NCI-H1417 (cell line): ENCODE measurements at places on chromosomes 3 and 15.

DNA sequence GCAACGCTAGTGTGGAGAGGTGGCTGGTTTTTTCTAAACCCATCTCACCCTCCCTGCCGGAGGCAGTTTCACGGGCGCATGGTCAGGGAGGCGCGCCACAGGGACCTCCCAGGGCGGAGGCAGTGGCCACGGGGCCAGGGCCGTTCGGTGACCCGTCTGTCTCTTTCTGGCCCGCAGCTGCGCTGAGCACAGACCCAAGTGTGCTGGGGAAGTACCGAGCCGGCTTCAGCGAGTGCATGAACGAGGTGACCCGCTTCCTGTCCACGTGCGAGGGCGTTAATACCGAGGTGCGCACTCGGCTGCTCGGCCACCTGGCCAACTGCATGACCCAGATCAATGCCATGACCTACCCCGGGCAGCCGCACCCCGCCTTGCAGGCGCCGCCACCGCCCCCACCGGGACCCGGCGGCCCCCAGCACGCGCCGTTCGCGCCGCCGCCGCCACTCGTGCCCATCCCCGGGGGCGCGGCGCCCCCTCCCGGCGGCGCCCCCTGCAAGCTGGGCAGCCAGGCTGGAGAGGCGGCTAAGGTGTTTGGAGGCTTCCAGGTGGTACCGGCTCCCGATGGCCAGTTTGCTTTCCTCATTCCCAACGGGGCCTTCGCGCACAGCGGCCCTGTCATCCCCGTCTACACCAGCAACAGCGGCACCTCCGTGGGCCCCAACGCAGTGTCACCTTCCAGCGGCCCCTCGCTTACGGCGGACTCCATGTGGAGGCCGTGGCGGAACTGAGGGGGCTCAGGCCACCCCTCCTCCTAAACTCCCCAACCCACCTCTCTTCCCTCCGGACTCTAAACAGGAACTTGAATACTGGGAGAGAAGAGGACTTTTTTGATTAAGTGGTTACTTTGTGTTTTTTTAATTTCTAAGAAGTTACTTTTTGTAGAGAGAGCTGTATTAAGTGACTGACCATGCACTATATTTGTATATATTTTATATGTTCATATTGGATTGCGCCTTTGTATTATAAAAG lies 1.8 kb downstream of the HES1 start:
- peak; percentile 28 for DNase-seq

GRCh38 chr15:29410338-29410737 lies 140.7 kb upstream of the NSMCE3 start:
- no peak for DNase-seq

- no peak for DNase-seq
These were observed 10.4 kb upstream of the HDC start for GRCh38 chr15:50275908-50276307.

DNA sequence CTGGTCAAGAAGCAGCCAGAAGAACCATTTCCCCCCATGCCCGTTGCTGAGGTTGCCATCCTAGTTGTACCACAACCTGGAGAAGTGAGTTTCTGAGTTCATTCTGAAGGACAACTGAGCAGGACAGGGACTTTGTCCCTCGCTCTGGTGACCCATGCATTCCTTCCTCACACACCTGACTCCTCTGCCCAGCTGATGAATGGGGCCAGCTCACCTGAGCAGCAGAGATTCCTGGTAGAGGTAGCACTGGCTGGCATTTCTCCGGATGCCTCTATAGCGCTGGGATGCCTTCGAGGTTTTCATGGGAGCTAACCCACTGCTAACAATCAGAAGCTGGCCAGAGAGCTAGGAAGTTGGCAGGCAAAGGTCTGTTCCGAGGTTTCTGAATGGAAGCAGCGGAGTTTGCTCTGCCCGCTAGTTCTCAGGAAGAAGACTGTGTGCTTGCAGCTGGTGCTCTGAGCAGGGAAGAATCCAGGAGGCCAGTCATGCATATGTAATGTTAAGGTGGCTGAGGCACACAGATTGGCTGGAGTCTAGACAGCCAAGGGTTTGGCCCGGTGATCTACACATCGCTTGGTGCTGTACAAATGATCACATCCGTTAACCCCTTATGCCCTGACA lies at the start of gene TMC3:
TSS of gene TMC3 (minus strand) at position 439 of the 621 bp plus-strand sequence. CDS start at position 303, 136 bp downstream.
- no peak for DNase-seq

DNA sequence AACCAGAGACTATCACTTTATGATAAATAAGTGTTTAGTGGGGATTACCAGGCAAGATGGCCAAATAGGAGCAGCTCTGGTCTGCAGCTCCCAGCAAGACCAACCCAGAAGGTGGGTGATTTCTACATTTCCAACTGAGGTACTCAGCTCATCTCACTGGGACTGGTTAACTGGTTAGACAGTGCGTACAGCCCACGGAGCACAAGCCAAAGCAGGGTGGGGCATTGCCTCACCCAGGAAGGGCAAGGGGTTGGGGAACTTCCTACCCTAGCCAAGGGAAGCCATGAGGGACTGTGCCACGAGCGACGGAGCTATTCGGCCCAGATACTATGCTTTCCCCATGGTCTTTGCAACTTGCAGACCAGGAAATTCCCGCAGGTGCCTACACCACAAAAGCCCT lies 171.0 kb downstream of the CTNNB1 start:
- no peak for DNase-seq

DNA sequence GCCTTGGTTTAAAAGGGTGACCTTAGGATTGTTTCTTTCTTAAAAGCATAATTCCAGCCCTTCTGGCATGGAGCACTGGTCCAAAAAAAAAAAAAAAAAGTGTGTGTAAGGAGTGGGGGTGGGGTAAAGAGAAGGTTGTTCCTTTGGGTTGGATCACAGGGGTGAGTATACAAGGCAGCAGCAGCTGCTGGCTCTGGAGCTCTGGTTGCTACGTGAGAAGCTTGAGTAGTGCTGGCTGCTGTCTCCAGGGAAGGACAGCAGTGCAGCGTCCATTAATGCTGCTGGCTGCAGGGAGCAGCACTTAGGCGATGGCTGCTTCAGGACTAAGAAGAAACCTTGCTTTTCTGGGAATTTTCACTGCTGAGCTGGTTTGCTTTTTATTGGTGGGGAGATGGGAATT lies 2.3 kb downstream of the SETD5 start:
- DNase-seq: peak; percentile 86

GRCh38 chr3:187188931-187189330 lies 8.4 kb upstream of the RTP1 start:
- DNase-seq: no peak
